ENCODE measurements at places on chromosomes 2 and 18.

DNA sequence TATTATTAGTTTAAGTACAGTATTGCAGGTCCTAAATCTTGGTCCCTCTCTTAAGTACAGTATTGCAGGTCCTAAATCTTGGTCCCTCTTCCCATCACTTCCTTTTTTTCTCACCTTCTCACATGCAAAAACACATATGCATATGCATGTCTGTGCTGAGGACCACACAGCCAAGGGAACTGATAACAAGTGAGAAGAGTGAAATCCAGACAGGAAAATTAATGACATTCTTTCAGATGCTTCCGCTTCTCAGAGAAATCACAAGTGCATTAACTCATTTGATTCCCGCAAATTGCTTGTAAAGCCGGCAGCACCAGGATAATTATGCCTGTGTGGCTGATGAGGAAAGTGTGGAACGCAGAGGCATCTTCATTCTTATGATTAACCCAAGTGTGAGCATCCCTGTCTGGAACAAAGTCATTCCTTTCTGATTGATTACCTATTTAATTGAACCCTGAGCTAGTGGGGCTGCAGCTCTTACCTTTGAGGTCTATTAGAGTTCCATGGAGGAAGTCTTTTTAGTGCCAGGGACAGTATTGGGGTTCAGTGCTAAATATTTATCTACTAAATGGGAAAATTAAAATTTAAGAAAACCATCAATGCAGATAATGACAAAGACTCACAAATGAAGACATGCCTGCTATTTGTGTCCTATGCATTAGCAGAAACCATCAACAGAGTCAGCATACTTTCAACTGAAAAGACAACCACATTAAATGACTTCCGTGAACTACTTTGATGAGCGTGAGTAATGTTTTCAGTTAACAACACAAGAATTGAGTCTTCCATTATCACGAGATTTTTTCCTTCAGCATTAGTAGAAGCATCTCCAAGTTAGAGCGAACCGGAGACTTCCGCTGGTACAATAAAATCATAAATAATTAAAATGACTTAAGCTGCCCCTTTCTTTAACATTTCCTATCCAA lies 220.4 kb upstream of the SLC35G4 start:
- DNase-seq: no peak

DNA sequence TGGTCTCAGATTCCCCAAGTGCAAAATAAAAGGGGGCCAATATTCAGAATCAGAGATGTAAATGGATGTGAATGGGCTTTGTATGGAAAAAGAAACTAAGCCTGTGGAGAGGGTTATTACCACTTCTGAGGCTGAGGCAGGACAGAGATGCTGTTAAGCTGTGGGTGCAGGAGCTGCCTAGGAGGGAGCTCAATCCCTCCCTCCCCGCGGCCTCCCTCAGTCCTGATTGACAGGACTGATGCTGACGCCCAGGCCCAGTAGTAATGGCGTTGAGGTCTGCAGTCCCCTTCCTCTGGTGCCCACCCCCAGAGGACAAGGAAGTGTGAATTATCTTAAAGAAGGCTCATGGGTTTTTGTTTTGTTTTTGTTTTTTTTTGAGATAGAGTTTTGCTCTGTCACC lies 40.4 kb downstream of the PSD4 start:
- DNase-seq: no peak

DNA sequence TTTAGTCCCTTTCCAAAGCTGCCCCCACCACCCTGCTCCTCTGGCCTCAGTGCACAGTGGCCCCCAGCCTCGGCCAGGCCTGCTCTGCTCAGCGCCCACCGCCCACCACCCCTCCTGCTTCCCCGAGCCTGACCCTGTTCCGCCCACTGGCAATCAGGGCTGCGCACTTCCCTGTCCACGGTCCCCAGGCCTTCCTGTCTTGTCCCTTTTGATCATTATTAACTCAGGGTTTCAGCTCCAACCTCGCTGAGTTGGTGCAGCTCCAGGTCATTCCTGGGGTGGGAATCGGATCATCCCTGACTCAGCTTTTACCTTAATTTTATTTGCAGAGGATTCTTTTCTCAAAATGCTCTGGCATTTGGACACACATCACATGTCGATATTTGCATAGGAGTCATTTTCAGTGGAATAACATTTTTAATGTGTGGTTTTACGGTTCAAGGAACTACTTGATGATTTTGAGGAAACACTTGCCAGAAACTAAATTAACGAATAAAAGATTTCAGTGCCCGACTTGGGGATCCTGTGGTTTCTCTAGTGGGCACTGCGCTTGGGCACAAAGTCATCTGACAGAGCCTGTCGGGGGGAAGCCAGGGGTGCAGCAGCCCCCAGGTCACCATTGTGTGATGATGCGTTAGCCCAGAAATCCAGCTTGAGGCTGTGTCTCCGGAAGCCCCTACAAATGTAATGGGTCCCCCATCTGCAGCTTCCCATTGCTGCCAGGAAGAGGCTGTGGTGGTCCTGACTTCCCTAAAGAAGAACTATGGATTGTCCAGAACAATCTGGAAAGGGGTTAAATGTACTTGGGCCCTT lies 1.0 kb upstream of the ESPNL start:
- DNase-seq: no peak

DNA sequence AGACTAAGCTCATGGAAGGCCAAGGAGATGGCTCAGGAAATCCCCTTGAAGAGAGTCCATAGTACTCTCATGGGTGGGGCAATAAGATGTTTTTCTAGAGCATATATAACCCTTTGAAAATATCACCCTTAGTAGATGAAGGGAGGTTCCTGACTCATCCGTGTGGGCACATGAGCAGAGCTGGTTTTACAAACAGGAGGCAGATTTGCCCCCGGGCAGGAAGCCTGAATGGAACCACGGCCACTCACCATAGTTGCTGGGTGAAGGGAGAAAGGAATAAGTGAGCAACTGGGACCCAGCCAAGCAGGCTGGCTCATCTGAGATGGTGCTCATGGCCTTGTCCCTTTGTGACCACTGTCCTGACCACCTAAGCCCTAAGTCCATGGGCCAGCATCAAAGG lies 29.0 kb upstream of the MAPRE3 start:
- no peak for DNase-seq

DNA sequence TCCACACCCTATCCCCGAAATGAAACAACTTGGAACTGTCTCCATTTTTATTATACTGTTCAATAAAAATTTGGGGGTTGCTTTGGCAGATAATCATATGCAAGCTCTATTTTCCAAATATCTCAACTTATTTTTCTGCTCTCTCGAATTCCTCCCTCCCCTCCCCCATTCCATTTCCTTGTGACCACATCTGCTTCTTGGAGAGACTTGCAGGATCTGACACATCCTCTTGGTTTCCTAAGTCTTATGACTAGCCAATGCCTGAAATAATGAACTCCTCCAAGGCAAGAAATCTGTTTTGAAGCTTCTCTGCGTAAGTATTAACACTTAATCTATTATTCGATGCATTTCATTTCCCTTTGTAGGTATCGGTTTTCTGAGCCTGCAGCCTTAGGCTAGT lies 16.1 kb downstream of the TGIF1 start:
- DNase-seq: no peak

DNA sequence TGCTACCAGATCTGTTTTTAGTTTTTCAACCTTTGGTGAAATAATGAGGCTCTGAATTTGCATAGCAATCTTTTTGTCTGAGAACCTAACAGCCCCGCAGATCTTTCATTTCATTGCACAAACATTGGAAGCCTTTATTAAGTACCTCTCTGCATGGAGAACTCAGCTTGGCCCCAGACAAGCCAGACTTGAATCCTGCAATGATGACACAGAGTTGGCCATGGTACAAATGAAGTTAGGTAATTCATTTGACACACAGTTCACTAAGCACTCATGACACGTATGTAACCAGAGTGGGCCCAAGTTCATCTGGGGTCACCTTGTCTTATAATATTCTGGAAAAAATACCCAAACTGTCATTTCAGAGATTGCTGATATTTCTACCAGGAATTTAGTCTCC lies 439.1 kb upstream of the ID2 start:
- no peak for DNase-seq
